Left kidney (tissue), 8 donors: ENCODE measurements at places on chromosomes 3 and 15. TPM values are rescaled to one million over a fixed set of nuclear protein-coding genes. Genes with fewer than 3 reads are reported as not detected.

DNA sequence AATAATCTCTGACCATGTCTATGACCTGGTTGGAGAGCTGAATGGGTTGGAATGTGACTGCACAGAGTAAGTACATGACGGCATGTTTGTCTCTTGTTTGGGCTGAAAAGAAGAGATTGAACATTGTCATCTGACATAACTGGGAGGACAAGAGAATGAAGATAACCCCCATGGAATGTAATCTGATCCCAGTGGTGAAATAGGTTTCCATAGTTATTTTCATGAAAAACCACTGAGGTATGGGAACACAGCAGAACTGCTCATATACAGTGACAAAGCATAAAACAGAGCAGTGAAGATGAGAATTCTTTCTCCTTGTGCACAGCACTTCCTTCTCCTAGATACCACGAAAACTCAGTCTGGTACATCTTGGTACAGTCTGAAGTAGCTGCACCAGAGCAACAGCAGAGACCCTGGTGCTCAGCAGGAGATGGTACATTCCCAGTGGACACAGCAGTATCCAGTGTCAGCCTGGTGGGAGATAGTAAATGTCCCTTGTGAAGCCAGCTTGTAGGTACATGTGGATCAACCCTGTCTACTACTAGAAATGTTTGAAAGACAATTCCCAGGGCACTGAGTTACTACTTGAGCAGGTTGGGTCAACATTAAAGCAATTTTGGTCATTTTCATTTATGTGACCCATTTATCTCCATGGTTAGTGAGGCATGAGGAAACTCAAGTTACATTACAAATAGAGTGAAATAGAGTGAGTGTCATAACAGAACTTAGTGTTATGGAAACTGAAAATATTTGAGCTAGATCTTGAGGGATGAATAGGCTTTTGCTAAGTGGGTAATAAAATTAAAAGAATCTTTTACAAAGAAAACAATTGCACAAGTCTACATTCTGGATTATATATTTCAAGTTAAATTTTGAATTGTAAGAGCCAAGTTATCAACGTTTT, 178.3 kb downstream of the SUCNR1 start:
- DNase-seq: peak; percentile 19

- no peak for DNase-seq
Observed at GRCh38 chr15:69099941-69100340, 60.5 kb upstream of the GLCE start.

- DNase-seq: no peak
Observed at GRCh38 chr15:25169318-25169717, 214.5 kb downstream of the SNRPN start.

DNA sequence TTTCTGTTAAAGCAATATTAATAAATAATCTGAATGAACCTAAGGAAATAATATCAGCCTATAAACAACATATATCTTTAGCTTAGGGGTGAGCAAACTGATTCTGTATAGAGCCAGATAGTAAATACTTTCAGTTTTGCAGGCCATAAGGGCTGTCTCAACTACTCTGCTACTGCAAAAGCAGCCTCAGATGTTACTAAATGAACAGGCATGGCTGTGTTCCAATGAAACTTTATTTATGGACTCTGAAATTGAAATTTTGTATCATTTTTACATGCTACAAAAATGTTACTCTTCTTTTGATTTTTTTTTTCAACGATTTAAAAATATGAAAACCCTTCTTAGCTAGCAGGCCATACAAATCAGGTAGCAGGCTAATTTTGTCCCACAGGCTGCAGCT, 212.8 kb upstream of the PRICKLE2 start:
- DNase-seq: no peak

DNA sequence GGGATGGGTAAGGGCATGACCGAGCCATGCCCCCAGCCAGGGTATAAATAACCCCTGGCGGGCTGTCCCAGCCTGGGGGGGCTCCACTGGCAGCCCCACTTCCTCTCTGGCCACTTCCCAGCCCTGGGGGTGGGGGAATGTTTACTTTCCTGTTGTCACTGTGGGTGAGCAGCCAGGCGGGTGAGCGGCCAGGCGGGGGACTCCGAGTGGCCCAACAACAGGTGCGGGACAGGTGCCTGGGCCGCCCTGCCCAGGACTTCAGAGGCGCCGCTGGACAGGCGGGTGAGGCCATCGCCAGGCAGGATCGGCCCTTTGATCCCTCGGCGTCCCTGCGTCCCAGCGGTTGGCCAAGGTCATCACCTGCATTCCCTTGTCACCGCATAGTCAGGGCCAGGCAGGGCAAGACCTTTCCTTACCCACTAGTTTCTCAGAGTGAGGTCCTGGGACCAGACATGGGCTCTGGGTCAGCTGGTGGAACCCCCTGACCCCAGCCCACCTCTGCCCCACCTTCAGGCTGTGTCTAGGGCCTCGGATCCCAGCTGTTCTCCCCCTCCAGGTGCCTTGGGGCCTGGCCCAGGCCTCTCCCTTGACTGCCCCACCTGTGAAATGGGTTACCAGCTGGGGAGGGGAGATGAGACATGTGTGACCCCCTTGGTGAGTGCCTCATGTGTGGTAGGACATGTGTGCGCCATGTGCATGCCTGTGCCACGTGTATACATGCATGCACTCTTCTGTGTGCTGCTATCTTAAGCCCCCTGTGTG, 16.6 kb downstream of the SEMA3F start:
- DNase-seq: no peak

GRCh38 chr15:26691249-26691648, 81.6 kb downstream of the GABRB3 start:
- no peak for DNase-seq

- DNase-seq: no peak
Observed at GRCh38 chr3:182331341-182331740, 462.0 kb upstream of the ATP11B start.

DNA sequence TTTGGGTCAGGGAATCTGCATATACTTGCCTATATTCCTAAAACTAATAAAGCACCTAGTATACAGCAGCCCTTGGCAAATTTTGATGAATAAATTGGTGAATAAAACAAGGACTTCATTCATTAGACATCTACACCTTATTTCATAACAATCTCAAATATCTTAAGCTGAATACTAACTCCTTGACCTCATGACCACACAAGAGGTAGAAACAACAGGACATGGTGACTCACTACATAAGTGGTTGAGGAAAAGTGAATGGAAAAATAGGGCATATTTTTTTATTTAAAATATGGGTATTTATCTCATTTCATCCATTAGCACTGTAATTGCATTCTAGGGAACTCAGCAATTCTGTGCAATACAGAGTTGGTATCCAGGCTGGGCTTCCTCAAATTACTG, 7.8 kb upstream of the STAC start:
- no peak for DNase-seq

DNA sequence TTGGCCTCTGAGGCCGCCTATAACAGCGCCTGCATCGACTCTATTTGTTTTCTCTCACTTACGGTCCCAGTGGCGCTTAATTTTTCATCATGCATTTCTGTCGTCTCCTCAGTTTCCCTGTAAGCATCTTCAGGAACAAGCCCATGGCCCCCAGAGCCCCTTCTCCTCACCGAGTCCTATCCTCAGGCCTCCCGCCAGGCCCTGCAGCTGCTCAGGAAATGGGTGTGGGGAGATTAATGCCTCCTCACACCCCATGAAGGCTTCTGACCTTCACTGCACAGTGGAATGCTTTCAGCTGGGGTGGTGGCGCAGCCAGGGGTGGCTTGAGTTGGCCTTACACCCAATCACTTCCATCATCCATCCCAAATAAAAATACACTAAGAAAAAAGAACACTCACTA, 260.4 kb downstream of the FAM43A start:
- DNase-seq: no peak

DNA sequence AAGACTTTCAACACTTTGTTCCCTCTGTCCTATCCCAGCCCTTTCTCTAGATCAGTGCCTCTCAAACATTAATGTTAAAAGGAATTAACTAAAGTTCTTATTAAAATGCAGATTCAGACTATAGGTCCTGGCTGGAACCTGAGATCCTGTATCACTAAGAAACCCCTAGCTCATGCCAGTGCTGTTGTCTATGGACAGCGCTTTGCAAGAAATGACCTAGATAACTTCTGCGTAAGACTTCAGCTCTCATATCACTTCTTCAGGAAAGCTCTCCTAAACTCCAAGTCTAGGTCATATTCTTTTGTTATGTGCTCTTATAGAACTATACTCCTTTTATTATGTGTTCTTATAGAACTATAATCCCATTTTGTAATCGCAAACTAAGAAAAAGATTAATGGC, 67.8 kb upstream of the CDIN1 start:
- no peak for DNase-seq

DNA sequence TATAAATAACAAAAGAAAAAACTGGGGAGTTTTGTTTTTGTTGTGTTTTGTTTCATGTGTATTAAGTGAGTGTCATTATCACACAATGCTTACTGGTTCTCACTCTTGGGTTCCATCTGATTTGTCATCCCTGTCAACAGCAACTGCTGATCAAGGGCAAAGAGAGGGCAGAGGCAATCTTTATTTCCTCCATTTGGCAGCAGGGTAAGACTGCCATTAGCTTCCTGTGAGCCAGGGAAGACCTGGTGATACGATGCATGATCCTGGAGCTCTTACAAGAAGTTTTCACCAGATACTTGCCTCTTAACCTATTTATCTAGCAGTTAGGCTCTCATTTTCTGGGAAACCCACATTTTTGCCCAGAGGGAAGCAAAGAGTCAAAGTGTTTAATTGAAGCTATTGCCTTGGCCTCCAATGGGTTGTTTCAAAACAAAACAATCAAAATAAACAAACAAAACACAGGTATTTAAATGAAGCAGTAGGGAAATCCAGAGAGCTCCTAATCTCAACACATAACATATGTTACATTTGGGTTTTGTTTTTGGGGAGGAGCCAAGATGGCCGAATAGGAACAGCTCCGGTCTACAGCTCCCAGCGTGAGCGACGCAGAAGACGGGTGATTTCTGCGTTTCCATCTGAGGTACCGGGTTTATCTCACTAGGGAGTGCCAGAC, 529.8 kb downstream of the MAGI1 start:
- DNase-seq: no peak

DNA sequence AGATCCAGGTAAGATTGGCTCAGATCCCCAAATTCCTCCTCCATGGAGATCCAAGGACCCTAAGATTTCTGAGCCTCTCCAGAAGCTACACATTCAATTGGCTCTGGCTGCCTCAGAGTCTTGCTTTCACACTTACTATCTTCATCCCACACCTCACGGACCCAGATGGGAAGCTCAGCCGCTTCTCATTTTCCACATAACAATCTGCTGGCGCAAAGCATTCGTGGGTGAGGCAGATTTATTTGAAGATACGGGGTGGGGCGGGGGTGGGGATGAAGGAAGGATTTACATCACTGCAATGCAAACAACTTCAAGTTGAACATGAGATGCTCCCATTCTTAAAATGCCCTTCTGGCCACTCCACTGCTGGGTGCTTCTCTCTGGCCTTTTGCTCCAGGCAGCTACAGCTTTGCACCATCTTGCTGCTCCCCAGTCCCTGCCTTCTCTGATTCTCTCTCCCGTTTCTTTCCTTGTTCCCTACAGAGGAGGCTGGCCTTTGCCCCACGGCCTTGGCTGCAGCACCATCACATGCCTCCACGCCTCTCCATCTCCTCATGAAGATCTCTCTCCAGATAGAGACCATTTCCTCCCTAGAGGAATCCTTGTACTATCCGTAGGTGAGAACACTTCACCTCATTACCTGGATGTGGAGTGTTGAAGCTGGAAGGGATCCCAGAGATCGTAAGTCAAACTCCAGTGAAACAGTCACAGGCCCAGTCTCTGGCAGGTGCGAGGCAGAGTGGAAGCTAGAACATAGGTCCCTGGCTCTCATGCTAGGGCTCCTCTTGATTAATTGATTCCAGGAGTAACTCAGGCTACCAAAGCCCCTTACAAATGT, 175.9 kb downstream of the RPLP1 start:
- DNase-seq: no peak

Gene DLL4
- 5.1 TPM for polyA plus RNA-seq

Gene PP2D1
- 1.1 TPM for polyA plus RNA-seq

Gene CD80
- polyA plus RNA-seq: 0.20 TPM

Gene GOLGA6L1
- polyA plus RNA-seq: not detected

Gene KIF15
- 39.8 TPM for polyA plus RNA-seq

Gene HDAC11
- 14.8 TPM for polyA plus RNA-seq
